ENCODE measurements at places on chromosomes 12 and 14. TPM values are rescaled to one million over a fixed set of nuclear protein-coding genes. Genes with fewer than 3 reads are reported as not detected.

GRCh38 chr14:31902002-31902401, 175.1 kb upstream of the ARHGAP5 start:
- no peak for DNase-seq

The RAD9B gene
- total RNA-seq, result 0.27 TPM

GRCh38 chr12:2456122-2456812, 338.5 kb upstream of the FKBP4 start:
- DNase-seq, result no peak

- no peak for DNase-seq
These were observed 125.3 kb upstream of the PWP1 start for GRCh38 chr12:107560165-107560898.

- DNase-seq, result no peak
These were observed 457.7 kb upstream of the TMEM132C start for GRCh38 chr12:127809275-127809674.

DNA sequence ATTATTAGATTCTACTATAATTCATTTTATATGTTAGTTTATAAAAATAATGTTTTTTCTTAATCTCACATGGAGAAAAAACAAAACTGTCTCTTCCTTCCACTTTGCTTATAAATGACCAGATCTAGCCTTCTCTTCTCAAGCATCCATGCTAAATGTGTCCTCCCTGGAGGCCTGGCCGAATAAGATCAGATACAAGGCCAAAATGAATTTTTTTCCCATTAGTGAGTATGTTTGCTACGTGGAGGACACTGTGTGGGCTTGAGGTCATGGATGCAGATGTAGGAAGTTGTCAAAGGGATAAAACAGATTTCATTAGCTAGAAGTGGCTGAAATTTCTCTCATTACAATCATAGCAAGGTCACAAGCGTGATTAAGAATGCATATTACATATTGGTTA, 1244.9 kb upstream of the SEL1L start:
- DNase-seq, result no peak

- peak; percentile 88 for DNase-seq
These were observed 1.8 kb upstream of the RNASE4 start for GRCh38 chr14:20682435-20683124.

- DNase-seq, result peak; percentile 26
These were observed 584 bp downstream of the ACVR1B start for GRCh38 chr12:51951843-51952722.

Data from transverse colon (tissue), 4 donors.